G401 (cell line): ENCODE measurements at places on chromosomes 12 and 14. TPM values are rescaled to one million over a fixed set of nuclear protein-coding genes. Genes with fewer than 3 reads are reported as not detected.

DNA sequence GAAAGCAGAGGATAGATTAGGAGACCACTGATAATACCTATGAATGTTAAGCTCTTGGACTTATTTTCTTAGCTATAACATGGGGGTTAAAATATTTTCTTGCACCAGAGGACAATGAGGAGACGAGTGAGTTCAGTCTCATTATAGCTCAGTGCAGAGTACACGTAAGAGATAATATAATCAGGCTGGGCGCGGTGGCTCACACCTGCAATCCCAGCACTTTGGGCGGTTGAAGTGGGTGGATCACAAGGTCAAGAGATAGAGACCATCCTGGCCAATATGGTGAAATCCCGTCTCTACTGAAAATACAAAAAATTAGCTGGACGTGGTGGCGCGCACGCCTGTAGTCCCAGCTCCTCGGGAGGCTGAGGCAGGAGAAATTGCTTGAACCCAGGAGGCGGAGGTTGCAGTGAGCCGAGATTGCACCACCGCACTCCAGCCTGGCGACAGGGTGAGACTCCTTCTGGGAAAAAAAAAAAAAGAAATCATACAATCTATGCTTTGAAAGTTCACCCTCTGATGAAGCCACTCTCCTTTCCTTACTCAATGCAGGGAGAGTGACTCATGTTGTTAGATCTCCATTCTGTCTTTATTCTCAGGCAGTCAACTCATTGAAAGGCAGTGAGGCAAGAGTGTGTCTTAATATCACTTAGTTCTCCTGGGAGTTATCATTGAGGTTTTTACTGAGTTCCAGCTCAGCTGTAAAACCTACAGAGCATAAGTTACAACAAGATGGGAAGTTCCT is 134.2 kb downstream of the SYNE2 start:
- no peak for DNase-seq

GRCh38 chr12:106114447-106115068 is 24.2 kb downstream of the NUAK1 start:
- no peak for DNase-seq

- no peak for DNase-seq
Measured at GRCh38 chr14:22249770-22250169, 339.3 kb downstream of the DAD1 start.

DNA sequence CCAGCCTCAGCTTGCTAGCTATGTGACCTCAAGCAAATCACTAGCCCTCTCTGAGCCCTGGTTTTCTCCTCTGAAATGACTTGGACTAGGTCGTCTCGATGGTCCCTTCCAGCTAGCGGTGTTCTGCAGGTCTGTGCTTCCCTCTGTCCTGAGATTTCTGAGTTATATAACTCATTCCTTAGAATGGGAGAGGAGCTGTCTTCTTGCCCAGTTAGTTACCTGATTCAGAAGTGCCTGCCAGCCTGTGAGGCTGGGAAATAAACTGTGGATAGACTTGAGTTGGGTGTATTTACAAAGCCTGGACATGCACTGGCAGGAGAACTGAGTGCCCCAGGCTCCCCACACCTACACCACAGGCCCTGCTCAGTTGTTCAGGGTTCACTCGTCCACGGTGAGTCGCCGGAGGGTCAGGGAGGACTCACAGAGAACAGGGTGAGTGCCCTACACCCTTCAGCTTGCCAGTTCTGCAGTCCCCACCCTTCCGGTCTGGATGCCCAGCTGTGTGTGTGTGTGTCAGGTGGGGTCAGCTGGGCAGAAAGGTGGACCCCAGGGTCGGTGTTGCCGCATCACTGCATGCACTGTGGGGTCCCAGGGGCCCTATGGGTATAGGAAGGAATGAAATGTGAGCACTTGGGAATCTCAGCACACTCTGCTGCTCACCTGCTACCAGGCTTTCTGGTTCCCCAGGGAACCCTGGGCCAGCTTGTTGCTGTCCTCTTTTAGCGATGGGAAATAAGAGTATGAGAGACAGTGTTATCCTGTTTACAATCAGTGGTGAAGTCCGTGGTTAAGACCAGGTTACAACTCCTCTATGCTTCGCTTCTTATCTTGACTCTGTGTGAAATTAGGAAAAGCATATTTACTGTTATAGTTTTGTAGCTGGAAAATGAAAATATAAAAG is 348.2 kb downstream of the DPF3 start:
- DNase-seq, result peak; percentile 63

DNA sequence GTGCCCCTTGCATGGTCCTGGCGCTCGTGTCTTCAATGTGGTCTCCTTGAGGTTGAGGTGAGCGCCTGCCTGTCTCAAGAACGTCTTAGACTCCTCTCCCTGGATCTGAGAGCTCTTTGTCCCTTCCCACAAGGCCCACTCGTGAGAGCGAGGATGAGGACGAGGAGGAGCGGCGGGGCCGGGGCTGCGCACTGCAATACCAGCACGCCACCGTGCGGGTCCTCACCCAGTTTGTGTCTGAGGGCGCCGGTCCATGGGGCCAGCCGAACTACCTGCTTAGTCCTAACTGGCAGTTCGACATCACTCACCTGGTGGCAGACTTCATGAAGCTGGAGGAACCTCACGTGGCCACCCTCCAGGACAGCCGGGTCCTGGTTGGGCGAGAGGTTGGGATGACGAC is 128.1 kb downstream of the SLC15A4 start:
- DNase-seq, result no peak

DNA sequence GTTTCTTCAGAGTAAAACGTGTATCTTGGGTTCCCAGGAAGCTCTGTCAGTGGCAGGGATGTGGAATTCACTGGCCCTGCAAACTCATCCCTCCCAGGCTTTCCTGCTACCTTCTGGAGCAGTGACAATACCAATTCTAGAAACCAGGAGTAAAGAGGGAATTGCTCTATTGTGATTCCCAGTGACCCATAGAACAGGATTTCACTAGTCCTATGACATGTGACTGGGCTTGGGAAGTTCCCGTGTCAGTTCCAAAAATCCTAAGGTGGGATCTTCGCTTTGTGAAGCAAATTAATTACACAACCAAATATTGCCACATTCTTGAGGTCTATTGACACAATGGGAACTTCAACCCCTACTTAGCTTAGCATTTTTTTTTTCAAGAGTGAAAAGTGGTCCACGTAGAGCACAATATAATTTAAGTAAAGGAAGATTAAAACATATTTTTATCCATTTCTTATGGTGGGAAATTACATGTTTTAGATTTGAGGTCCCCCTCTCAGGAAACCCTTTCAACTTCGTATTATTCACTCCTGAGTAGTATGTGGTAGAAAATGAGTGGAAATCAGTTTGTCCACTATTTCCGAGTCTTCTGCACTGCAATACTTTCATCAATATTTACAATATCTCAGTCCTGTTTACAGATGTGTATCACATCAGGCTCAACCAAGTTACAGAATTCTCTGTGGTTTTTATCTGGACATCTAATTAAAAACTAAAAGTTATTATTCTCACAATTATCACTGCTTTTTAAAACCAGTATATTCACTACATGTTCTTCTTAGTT is 88.9 kb upstream of the SOX5 start:
- no peak for DNase-seq

The ACOT4 gene
- total RNA-seq, result not detected in 2 replicates

GRCh38 chr14:33120341-33120740 is 181.7 kb downstream of the NPAS3 start:
- no peak for DNase-seq

DNA sequence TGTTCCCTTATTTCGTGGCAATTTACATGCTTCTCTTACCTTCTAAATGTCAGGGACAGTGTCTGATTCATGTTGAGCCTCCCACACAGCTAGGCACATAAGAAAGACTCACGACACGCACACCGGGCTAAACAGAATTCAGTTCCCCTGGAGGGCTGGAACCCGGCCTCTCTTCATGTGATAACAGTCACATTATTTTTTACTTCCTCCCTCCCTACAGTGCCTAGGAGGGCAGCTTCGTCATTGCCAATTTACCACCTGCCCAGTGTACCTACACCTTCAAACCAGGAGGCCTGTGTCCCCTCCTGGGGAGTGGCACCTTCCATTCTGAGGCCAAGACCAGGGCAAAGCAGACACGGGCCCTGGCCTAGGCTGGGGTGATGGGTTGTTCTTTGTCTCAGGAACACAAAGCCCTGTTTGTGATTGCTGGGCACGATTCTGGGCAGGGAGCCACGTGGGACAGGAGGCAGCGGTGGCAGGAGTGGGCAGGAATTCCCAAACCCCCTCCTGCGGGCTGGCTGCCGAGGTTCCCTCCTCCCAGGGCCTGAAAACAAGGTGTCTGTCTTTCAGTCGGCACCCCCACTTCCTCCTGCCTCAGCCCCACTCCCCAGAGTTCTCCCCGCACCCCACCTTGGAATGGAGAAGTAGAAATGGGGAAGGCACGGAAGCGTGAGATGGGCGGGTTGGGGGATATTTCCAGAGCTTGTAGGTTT is 6.8 kb upstream of the RASAL1 start:
- peak; percentile 76 for DNase-seq

The STAC3 gene
- total RNA-seq, result 0.14 TPM in 1 of 2 replicates, not detected in the other

The POLE gene
- total RNA-seq, result 19.0 and 30.9 TPM in 2 replicates

DNA sequence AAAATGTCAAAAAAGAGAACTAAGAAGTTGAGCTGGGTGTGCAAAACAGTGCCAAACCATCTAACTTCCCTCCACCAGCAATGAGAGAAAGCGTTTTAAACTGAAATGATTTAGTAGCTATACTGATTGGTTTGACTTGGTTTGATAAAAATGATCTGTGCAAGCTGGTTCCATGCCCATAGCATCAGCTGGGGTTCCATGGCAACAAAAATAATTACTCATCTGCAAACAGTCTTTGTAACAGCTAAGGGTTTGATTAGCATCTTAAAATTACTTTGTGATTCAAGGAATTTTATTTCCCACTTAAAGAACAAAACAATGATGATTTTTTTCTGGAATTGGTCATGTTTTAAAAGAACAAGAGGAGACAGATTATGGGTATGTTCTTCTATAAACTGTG is 15.0 kb upstream of the BICD1 start:
- no peak for DNase-seq

The TEX52 gene
- not detected in 2 replicates for total RNA-seq

DNA sequence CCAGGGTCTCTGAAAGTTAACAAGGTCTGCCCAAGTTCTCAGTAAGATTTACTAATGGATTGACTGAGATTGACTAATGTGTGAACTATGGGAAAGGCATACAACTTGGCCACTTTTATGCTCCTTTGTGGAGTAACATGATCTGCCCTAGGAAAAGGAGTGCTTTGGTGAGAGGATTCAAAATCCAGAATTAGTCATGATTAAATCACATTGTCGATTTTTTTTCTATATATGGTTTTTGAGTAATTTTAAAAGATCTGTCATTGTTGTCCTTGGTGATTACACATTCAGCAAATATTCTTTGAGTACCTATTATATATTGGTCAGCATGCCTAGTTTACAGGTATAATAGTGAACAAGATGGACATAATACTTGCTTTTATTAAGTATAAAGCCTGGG is 147.7 kb upstream of the SYT10 start:
- DNase-seq, result no peak

DNA sequence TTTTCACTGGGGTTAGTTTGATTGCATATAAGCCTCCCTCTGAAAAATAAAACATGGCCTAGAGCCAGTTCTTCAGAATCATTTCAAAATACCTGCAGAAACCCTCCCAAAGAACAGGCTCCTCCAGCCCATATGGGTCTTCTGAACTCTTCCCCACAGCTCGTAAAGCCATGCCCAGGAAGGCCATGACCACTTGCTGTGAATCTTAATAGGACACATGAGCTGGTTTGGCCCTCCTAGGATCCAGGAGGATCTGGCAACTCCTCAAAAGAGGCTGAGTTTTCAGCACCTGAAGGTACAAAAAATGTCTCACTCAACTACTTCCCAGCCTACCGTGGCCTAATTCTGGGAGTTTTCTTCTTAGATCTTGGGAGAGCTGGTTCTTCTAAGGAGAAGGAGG is 2.4 kb downstream of the MYBPC1 start:
- DNase-seq, result no peak

DNA sequence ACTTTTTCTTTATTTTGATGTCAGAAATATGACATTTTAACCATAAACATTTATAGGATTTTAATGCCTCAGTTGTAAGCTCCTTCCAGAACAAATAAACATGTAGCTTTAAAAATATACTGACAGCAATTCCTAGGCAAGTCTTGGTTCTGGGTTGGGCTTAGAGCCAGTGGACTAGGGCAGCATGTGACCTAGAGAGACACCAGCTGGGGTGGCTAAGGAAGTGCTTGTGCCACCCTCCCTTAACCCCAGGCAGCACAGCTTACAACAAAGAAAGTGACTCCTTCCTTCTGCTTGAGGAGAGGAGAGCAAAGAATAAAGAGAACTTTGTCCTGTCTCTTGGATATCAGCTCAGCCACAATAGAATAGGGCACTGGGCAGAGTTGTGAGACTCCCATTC is 61.6 kb upstream of the KTN1 start:
- DNase-seq, result no peak

DNA sequence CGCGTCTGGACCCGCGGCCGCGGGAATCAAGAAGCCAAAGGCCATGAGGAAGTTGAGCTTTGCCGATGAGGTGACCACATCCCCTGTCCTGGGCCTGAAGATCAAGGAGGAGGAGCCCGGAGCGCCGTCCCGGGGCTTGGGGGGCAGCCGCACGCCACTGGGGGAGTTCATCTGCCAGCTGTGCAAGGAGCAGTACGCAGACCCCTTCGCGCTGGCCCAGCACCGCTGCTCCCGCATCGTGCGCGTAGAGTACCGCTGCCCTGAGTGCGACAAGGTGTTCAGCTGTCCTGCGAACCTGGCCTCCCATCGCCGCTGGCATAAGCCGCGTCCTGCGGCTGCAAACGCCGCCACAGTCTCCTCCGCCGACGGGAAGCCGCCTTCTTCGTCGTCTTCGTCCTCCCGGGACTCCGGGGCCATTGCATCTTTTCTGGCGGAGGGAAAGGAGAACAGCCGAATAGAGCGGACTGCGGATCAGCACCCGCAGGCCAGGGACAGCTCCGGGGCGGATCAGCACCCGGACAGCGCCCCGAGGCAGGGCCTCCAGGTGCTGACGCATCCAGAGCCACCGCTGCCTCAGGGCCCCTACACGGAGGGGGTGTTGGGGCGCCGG is 1.0 kb downstream of the INSM2 start:
- DNase-seq, result peak; percentile 25

The MON2 gene
- total RNA-seq, result 19.3 and 58.2 TPM in 2 replicates

The ANKS1B gene
- not detected in 2 replicates for total RNA-seq

- DNase-seq, result no peak
Measured at GRCh38 chr14:97571866-97572555, 774.8 kb downstream of the VRK1 start.

DNA sequence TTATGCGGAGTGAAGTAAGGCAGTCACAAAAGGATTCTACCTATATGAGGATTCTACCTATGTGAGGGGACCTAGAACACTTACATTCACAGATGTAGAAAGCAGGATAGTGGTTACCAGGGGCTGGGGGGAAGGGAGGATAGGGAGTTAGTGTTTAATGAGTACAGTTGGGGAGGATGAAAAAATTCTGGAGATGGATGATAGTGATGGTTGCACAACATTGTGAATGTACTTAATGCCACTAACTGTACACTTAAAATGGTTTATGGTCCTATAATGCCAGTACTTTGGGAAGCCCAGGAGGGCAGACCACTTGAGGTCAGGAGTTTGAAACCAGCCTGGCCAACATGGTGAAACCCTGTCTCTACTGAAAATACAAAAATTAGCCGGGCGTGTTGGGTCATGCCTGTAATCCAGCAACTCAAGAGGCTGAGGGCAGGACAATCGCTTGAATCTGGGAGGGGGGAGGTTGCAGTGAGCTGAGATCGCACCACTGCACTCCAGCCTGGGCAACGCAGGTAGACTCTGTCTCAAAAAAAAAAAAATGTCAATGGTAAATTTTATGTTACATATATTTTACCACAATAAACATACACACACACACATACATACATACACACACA is 25.4 kb downstream of the SVOP start:
- DNase-seq, result no peak

The FOXN4 gene
- 0.43 and 0.78 TPM in 2 replicates for total RNA-seq
